ENCODE measurements at places on chromosomes 1 and 21.

DNA sequence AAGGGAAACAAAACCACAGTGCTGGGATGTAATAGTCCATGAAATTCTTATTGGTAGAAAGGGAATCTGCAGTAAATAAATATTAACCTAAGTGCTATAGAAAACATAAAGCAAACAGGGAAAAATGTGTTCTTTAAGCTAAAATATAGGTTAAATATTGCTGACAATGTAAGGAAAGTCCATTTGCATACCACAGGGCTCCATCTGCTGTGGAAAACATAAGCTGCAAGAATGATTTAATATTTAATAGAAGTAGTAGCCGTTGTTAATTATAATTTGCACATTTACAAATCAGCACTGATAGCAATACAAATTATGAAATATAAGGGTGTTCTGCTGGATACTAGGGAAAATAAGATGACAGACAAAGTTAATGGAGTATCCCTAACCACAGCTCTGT lies 444.9 kb upstream of the PKN2 start:
- no peak for DNase-seq

DNA sequence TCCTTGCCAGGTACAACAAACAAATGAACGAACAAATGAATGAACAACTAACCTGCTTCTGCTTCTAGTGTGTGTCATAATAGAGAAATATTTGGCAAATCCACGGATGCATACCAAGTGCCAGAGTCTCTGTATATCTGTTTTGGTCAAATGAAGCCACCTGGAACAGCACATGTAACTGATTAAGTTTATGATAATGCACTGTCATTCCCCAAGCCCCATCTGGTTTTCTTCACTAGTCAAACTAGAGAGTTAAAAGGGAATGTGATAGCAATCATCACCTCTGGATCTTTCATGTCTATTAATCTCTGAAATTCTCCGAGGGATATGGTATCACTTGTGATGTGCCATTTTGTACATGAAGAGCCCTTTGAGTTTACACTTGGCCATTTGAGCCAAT lies 21.0 kb upstream of the SCAF4 start:
- DNase-seq = no peak

DNA sequence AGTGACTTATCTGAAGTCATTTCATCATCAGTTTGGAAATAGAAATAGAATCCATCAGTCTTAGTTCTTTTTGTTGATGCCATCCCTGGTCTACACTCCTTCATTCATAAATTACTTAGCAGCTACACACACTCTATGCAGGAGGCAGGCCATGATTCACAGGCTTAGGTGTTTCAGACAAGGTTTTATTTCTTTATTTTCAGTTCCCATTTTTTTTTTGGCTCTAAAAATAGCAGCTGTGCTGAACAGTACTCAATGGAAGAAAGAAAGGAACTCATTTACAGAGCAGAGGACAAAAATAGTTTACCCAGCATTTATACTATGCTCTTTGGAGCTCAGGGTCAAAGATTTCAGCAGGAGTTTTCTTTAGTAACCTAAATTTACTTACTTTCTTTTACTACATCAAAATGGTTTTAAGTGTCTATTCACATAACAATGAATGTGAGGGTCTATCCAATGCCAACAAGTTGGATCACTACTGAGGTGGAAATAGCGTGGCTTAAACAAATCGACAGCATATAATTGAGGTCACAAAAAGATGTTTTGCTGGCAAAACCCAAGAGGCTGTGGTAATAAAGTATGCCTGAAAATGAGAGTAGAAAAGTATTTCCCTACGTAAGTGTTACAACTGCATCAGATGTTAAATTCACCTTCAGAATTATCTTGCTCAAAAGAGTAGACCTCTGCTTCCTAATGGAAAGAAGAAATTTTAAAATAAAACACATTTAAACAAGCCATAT lies 7.7 kb downstream of the KRTAP19-8 start:
- DNase-seq = no peak

GRCh38 chr1:246827396-246827795 lies 103.2 kb downstream of the SCCPDH start:
- DNase-seq = no peak

- DNase-seq = no peak
Measured at GRCh38 chr1:20074725-20075171, 4.8 kb downstream of the PLA2G5 start.

DNA sequence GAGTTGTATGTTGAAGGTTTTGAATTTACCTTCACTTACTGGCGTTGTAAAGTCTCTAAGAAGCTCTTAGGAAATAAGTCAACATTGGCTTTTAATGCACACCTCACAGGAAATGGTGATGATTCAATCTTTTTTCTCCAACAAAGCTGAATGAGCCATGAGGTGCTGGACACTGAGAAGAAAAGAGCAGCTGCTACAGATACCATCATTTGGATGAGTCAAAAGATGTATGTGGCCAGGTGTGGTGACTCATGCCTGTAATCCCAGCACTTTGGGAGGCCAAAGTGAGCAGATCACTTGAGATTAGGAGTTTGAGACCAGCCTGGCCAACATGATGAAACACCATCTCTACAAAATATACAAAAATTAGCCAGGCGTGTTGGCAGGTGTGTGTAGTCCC lies 3.3 kb upstream of the IL23R start:
- no peak for DNase-seq
